GM19239 (cell line): ENCODE measurements at places on chromosomes 11 and 22.

DNA sequence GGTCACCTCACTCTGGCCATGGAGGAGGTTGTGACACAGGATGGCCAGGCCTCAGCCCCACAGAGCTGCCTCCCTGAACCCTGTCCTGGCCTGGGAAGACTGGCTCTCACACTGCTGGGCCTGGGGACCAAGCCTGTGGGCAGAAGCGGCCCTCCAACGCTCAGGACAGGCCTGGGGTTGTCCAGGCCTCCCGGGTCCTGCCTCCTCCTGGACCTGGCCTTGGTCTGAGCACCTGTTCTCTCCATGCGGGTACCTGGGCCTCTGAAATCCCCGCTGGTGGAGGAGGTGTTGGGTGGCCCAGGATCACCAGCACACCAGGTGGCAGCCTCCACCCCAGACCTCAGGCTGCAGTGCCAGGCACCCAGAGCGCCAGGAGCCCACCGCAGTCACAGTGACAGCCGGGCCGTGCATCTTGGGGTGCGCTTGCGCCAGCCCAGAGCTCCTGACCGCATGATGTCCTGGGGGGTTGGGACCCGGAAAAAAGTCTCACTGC is 16.1 kb upstream of the PIM3 start:
- DNase-seq, result no peak

- DNase-seq, result no peak
These were observed 4.5 kb downstream of the POLDIP3 start for GRCh38 chr22:42610186-42610585.

GRCh38 chr22:31367426-31367825 is 21.3 kb upstream of the PATZ1 start:
- DNase-seq, result no peak

- DNase-seq, result no peak
These were observed 96.9 kb upstream of the RTL6 start for GRCh38 chr22:44594951-44595350.

DNA sequence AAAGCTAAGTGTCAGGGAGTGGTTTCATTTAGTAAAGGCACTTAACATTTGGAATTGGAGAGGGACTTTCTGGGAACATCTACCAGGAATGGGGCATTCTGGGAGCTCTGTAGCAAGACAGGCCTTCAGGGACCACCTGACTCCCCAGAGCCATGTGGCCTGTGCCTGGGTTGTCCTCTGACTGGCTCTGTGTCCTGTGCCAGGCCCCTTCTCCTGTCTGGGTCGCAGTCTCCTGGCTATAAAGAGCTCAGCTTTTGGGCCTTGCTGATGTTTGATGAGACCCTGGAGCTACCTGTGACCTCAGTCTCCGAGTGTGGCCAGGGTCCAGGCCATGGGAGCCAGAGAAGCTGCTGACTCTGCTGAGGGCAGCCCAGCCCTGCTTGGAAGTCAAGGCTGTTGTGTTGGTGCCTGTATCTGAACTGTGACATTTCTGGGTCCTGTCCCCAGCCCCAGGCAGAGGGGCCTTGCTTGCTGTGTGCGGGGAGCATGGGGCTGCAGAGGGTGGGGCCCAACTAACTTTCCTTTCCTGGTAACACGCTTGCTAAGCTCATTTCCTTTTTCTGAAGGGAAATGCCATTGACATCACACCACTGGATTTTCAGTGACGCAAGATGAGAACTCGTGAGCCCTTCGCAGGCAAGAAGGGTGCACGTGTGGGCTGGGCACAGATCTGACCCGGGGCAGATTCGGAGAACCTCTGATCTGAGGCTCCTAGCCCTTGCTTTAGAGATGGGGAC is 41.3 kb downstream of the LRRC32 start:
- DNase-seq, result no peak

DNA sequence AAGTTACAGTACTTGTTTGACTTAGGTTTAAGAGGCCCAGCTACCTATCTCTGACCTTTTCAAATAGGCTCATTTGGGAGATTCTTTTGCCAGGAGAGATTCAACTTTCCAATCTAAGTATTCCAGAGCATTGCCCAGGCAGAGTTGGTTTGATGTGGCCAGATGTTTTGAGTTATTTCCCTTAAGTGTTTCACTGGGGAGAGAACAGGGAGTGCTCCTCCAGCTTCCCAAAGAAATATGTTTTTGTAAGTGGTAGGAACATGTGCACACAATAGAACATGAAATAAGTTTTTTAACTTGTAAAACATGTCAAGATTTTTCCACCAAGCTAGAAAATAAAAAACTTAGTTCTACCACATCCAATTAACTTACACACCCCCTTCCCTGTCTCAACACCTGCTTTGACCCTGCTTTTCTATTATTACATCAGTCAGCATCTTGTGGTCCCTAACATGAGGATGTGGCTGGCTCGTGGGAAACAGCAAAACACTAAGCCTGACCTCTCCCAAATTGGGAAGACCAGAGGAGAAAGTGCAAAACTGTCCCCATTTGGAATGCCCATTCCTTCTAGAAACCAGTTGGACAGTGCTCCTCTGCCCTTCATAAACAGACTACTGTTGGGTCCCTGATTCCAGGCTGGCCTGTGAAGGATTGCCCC is 70.4 kb upstream of the RASSF10 start:
- DNase-seq, result no peak

DNA sequence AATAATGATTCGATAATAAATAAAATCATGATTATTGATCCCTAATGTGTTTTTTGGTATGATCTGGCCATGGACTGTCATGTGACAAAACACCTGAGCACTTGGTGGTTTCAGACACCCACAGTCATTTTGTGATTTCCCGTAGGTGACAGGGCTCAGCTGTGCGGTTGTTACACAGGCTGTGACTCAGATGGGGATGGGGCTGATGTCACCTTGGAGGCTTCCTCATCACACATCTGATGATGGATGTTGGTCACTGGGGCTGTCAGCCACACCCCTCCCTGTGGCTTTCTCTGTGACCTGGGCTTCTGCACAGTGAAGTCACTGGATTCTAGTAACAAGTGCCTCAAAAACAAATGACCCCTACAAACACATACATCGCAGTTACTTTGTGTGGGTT is 995.1 kb downstream of the BRD1 start:
- DNase-seq, result no peak

- DNase-seq, result peak; percentile 70
These were observed 19.3 kb downstream of the MTFP1 start for GRCh38 chr22:30444632-30445437.

GRCh38 chr11:129861702-129862522 is 33.5 kb downstream of the NFRKB start:
- no peak for DNase-seq

- DNase-seq, result no peak
These were observed 56.2 kb downstream of the WNT11 start for GRCh38 chr11:76150141-76150540.

- DNase-seq, result no peak
These were observed 2.1 kb upstream of the BATF2 start for GRCh38 chr11:64998690-64999431.

- DNase-seq, result no peak
These were observed 117.6 kb downstream of the PHF21B start for GRCh38 chr22:44892243-44892642.

DNA sequence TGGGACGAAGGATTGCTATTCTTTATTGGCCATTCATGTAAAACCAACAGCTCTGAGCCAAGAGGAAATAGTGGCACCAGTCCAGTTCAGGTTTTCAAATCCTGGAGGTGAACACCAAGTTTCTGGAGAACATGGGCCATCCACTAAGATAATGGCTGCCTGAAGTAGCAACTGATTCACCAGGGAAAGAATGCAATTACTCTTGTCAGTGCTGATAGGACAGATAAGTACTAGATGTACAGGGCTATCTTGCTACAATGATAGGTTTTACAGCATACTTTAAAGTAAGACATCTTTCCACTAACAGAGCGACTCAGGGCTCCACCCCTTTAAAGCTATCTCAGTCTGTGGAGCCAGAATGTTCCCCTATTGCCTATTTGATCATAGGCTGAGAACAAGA is 36.8 kb upstream of the APOA1 start:
- no peak for DNase-seq

- no peak for DNase-seq
These were observed 9.3 kb downstream of the CRYBB3 start for GRCh38 chr22:25208743-25209505.

- no peak for DNase-seq
These were observed 45.7 kb downstream of the CYTH4 start for GRCh38 chr22:37328017-37328416.

DNA sequence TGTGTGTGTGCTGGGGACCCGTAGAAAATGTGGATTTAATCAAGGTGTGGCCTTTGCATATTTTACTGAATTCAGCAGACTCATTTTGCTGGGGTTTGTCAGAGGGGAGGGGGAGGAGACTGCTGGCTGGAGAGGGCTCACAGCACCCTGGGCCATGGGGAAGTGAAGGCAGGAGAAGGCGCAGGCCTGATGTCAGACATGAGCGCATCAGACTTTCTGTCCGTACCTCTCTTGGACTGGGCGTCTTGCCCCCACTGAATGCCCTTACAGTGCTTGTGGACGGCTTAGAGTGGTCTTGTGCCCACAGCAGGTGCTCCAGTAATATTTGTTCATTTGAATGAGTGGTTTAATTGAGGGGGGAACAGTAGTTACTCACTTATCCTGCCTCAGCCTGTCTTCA is 75.2 kb downstream of the TEAD1 start:
- DNase-seq, result no peak

- no peak for DNase-seq
These were observed 24.4 kb downstream of the ARHGAP8 start for GRCh38 chr22:44776605-44777363.

- DNase-seq, result no peak
These were observed 514.9 kb downstream of the BUD13 start for GRCh38 chr11:116257883-116258282.

DNA sequence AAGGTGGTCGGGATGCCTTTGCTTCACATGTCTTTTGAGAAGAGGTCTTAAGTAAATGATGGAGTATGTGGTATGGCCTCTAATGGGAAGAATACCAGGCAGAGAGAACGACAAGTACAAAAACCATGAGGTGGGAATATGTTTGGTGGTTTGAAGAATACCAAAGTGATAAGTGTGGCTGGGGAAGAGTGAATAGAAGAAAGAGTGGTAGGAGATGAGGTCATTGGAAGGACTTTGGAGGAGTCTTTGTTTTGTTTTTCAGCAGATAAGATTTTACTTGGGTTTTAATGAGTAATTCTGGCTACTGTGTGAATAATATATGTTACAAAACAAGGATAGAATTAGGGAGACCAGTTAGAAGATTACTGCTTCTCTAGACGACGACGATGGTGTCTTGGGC is 515.4 kb downstream of the RAB38 start:
- no peak for DNase-seq
